ENCODE measurements at places on chromosomes 12 and 14.

GRCh38 chr12:47707905-47708543, 2.2 kb upstream of the RPAP3 start:
- no peak for DNase-seq

DNA sequence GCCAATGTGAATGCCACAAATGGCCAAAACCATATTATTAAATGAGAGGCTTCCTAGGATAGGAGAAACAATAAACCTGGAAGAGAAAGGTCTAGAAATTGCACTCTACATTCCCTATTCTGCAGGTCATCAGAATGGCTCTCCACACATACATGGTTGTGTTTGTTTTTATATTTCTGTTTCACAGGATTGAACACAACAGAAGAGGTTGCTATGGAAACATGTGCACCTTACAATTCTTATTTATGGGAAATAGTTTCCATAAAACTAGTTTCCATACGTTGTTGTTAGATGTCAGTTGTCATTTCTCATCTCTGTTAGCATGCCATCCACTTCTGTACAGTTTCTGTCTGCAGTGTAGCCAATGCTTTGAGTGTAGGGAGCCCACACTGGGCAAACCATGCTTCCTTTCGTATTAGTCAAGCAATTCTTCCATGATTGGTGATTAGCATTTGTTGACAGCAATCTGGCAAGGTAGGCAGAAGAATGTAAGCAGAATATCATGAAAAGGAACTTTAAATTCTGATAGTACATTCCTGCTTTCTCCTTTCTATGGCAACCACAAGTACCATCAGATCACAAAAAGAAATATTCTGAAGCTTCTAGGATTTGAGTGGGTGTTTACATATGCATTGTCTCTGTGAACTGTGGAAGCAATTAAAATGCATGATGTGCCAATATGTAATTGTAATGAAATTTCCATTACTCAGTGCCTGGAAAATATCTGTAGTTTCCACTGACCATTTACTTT, 141.6 kb upstream of the AVPR1A start:
- DNase-seq: no peak

- no peak for DNase-seq
These were observed 20.5 kb downstream of the TAMALIN start for GRCh38 chr12:52027085-52027843.

DNA sequence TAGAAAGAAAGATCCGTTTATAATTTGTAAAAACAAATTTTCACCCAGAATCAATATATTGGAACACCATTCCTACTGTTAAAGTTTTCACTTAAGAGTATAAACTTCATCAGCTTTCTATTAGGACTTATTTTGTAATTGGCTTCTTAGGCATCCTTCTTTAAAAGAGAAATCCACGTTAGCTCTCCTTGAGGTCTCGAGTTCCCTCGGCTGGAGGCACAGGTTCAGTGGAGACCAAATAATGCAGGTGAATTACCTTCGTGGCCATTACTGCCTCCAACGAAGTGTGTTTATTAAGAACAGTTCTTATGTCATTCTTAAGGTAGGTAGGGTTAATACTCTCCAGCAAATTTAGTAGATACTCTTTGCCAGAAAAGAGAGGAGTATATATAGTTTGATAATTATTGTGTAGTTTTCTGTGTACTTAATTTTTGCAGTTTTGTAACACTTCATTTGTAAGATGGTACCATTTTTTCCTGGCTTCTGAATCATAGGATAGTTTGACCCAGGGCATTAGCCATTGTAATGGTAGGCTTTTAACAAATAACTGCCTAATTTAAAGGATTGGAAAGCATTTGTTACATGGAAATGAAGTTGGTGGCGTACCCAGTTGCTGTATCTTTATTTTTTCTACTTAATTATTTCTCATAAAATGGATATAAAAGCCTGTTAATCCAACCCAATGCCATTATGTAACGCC, 2.2 kb downstream of the CALM1 start:
- no peak for DNase-seq

- no peak for DNase-seq
These were observed 123.5 kb downstream of the CALM1 start for GRCh38 chr14:90520326-90520725.

GRCh38 chr12:32115404-32116104, 8.9 kb downstream of the BICD1 start:
- DNase-seq: no peak

- no peak for DNase-seq
These were observed 68.0 kb downstream of the NIN start for GRCh38 chr14:50762931-50763300.

DNA sequence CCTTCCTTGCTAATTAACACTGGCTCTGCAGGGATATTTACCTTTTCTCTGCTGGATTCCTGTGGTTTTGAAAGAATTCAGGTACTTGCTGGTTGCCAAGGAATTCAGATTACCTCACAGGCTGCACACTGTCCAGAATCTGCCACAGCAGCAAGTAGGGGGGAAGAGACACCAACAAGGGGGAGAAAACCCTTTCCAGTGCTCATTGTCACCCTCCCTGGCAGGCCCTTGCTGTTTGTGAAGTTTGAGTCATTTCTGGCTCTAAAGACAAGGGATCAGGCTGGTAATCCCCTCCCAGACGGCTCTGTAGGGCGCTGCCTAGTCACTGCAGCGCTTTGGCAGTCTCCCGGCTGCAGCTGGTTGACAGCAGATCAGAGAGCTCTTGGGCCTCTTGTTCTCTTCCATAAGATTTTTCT, 50.8 kb downstream of the TTLL5 start:
- no peak for DNase-seq

- no peak for DNase-seq
These were observed 125.8 kb upstream of the AVPR1A start for GRCh38 chr12:63276537-63277365.

DNA sequence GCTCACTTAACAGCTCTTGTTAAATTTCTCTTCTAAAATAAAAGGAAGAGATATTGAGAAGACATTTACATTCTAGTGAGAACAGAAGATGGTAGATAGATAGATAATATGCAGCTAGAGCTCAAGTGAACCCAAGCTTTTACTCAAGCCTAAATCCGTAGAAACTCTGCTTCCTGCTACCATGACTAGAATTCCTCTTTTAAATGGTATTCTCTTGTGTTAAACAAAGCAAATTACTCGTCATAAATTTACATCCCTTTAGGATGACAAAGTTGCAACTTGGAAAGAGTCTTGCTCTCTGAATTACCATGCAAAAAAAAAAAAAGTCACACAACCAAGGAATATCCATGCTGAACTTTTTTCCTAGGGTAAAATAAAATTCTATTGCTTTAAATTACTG, 160.7 kb upstream of the LRFN5 start:
- no peak for DNase-seq

GRCh38 chr12:62299617-62300016, 39.4 kb downstream of the USP15 start:
- no peak for DNase-seq

- DNase-seq: no peak
These were observed 5.8 kb downstream of the TNS2 start for GRCh38 chr12:53055471-53056266.

DNA sequence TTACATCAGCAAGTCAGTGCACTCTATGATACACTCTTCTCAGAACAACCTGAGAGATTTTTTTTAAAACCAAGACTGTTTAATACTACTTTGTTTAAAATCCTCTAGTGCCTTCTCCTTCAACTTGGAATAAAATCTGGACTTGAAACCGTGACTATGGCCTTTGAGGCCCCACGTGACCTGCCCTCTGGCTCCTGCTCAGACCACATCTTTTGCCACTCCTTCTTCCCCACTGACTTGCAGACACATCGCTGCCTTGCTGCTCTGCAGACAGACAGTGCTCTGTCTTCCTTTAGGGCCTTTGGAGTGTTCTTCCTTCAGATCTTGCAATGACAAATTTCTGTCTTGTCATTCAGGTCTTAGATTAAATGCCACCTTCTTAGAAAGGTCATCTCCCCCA, 48.5 kb downstream of the TTC8 start:
- no peak for DNase-seq

DNA sequence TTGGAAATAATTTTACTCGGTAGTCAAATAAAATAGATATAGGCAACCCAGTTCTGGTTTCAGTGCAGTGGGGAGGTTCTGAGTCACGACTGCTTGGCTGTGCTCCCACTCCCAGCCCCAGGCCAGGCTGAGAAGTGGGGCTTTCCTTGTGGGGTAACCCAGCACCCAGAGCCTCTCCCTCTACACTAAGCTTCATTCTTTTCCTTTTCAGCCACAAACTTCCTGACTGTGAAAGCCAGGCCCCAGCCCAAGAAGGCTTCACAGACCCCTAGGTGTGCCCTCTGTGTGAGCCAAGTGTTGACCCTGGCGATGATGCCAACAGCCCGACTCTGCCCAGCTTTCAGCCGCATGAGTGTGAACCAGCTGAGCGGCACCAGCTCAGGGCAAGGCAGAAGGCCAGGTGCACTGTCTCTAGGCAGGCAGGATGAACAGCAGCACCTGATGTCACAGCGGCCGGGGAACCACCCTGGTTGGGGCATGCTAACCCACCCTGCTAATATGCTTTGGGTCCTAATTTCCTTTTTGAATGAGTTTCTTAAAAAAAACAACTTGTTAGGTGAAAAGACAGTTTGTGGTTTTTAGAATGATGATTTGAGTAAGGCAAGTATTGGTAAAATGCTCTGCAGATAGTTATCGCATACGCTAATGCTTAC, 42.2 kb upstream of the ATP23 start:
- peak; percentile 29 for DNase-seq

DNA sequence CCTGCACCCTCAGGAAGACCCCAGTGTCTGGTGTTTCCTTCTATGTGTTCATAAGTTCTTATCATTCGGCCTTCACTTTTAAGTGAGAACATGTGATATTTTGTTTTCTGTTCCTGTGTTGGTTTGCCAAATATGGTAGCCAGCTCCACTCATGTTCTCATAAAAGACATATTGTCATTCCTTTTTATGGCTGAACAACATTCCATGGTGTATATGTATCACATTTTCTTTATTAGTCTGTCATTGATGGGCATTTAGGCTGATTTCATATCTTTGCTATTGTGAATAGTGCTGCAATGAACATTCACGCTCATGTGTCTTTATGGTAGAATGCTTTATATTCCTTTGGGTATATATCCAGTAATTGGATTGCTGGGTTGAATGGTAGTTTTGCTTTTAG, 645.1 kb downstream of the SLC16A7 start:
- DNase-seq: no peak

GRCh38 chr12:3777206-3777809, 24.4 kb upstream of the CRACR2A start:
- no peak for DNase-seq

DNA sequence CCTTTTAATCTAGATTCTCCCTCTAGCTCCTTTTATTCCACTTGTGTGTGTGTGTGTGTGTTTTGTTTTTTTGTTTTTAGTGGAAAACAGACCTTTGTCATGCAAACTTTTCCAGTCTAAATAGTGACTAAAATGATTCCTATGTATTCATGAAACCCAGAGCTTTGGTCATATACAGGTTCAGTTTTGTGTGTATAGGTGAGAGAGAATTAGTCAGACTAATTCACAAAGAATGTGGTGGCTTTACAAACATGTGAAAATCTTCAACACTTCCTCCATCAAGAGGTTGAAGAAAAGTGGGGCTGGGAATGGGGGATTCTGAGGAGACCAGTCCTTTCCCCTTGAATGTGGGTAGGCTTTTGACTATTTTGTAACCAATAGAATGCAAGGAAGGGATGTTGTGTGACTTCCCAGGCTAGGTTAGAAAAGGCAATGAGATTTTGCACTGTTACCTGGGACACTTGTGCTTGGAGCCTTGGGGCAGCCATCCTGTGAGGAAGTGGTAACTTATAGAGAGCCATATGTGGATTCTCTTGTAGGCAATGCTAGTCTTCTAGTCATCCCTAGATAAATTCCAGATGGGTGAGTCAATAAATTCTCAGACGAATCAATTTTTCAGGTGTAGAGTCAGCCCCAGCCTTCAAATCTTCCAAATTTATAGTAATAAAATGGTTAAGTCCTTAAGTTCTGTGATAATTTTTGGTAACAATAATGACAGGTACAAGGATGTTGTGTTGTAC, 236.1 kb downstream of the CEP128 start:
- DNase-seq: no peak

DNA sequence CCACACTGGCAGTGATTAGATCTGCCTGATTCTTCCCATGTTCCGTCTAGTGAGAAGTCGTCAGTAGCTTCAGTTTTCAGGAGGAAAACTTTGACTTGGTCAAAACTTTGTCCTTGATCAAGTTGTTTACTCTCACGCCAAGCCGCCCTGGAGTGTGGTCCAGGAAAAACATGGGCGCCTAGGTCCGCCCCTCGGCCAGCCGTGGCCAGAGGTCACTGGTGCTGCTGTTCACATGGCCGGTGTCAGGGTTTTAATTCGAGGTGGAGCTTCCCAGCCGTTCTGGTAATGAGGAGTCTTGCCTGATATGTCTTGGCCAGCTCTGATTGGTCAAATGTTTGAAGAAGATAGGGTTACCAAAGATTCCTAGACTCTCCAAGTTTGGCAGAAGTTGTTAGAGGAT, 71.5 kb downstream of the PPP2R5C start:
- DNase-seq: no peak

DNA sequence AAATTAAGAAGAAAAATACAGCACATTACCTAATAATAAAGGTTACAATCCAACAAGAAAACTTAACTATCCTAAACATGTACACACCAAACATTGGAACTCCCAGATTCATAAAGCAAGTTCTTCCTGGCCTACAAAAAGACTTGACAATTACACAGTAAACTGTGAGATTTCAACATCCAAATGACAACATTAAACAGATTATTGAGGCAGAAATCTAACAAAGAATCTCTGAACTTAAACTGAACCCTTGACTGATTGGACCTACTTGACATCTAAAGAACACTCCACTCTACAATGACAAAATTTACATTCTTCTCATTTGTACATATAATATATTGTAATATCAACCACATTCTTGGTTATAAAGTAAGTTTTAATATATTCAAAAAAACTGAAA, 1341.3 kb downstream of the LRFN5 start:
- DNase-seq: no peak

DNA sequence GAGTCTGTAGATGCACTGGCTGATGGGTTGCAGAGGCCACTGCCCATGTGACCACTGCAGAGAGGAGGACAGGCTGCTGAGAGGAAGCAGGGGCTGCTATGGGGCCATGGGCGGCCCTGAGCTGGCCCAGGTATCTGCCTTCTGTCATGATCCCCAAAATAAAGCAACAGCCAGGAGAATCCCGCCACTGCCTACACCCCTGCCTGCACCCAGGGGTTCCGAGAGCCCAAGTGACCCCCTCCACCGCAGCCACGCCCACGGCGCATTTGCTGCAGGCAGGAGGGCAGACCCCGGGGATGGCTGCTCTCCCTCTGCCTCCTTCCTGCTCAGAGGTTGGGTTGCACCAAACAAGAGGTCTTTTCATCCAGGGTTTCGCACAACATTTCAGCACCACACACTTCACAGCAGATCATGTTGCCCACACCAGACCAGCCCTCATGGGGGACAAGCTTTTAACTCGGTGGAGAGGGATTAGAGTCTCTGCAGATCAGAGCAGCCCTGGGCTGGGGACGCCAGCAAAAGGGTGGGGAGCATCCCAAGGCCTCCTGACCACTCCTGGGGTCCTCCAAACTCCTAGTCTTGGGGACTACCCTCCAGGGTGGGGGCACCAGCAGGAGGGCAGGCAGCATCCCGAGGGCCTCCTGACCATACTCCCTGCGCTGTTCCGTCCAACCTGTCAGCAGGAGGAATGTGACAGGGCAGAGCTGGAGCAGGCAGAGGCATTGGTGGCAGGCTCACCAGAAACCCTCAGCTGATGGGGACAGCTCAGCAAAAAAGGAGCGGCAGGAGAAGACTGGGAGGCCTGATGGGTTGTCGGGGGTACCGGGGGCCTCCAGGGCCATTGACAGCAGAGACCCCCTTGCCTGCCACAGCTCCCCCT, 14.1 kb downstream of the CCDC85C start:
- no peak for DNase-seq
